ENCODE measurements at places on chromosomes 3 and 15. TPM values are rescaled to one million over a fixed set of nuclear protein-coding genes. Genes with fewer than 3 reads are reported as not detected.

Gene RCN2
- total RNA-seq, result 138 TPM

Gene TOPAZ1
- not detected for total RNA-seq

Gene ZIC1
- total RNA-seq, result not detected

Gene TATDN2
- 9.2 TPM for total RNA-seq

Measured in smooth muscle cell of the umbilical artery (primary cell).